ENCODE measurements at places on chromosomes 6 and 20.
A peak's percentile ranks its signal among the peaks of the same experiment; 100 is the strongest.

- peak; percentile 74 for DNase-seq
These were observed 170.0 kb downstream of the FOXA2 start for GRCh38 chr20:22414305-22414742.

DNA sequence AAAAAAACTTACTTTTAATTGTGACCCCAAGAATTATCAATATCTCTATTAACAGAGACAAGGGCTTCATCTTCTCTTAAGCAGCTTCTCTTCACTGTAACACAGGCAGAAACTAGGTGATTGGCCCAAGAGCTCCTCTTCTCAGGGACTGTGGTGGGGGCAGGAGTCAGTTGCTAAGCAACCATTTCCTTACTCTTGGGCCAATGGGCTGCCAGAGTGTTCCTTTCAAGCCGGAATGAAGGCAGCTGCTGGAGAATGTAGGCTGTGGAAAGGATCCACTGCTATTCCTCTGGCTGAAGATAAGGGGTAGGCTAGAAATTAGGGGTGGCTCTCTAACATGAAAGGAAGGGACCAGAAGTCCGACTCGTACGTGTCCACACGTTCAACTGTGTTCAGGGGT, at the start of gene SEL1L2:
TSS of gene SEL1L2 (minus strand) at position 150 of the 400 bp plus-strand sequence. CDS start at position 70, 80 bp downstream.
- DNase-seq: no peak

GRCh38 chr6:156689656-156690055, 87.5 kb upstream of the ARID1B start:
- no peak for DNase-seq

GRCh38 chr6:99602520-99603420, 3.9 kb upstream of the PRDM13 start:
- no peak for DNase-seq

DNA sequence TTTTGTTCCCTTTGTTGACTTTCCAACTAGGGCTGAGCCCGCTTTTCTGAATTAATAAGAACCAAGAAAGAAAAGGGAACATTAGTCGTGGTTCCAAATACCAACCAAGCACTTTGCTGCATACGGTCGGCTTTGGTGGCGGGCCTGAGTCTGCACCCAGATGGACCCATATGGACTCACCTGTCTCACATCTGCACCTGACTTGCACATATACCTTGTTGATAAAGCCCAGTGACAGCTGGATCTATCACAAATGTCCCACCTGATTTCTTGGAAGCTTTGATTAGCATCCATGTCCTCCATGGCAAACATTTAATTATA, 39.0 kb downstream of the TPD52L1 start:
- DNase-seq: no peak
